Peyer's patch (tissue), 4 donors: ENCODE measurements at places on chromosomes 1 and 21. TPM values are rescaled to one million over a fixed set of nuclear protein-coding genes. Genes with fewer than 3 reads are reported as not detected.

Gene PROX1
- total RNA-seq, result 7.6 TPM

Gene DMBX1
- total RNA-seq, result not detected

Gene SNAPIN
- 15.4 TPM for total RNA-seq

Gene ATP6V1G3
- total RNA-seq, result not detected

Gene ZNF593OS
- total RNA-seq, result not detected

Gene ETNK2
- total RNA-seq, result 5.7 TPM

Gene METTL13
- total RNA-seq, result 32.2 TPM

Gene COL8A2
- 0.83 TPM for total RNA-seq

Gene TNFRSF9
- total RNA-seq, result 1.7 TPM

Gene SLFNL1
- not detected for total RNA-seq

Gene SLC25A34
- total RNA-seq, result 73.7 TPM

Gene ANGPTL3
- total RNA-seq, result not detected

GRCh38 chr1:193763266-193763665 is 576.9 kb upstream of the B3GALT2 start:
- no peak for DNase-seq
- no peak overlapping the region for H3K4me3 ChIP-seq
- no peaks in the 10 kb centered on the region for H3K36me3 ChIP-seq
- H3K27me3 ChIP-seq, result no peaks in the 10 kb centered on the region
- no peaks in the 10 kb centered on the region for H3K4me1 ChIP-seq

DNA sequence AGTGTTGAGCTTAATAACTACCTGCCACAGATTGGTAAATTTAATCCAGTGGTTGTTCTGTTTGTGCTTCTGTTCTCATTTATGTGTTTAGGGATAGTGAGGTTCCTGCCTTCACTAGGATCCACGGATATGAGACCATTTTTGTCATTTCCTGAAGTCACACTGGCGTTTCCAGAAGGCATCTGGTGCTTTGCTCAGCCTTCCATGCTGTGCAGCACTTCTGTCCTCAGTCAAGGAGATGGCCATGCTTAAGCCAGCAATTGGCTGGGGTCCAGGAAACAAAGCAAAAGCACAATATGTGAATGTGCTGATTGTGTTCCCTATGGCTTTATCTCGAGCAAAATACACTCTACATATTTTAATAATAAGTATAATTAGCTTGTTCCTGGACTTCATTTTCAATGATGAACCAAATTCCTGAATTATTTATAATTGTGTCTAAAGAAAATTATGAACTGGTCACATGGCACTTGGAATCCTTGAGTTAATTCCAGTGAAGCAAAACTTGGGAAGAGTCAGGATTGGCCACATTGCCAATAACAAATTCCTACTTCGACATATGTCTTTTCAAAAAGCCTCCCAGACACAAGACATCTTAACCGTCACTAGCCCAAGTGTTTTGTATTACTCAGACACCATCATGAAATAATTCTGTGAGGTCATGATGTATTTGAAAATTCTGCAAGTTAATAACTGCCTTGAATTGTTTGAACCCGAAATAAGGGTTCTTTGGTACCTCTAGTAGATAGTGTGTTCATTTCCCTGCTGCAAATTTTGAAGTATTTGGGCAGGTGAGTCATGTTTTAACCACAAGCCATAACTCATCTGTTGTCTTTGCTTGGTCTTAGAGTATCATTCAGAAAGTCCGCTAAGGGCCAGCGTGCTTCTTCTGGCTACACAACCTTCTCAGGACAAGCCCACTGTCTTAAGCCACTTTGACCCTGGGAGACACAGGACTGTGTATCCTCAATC is 412.4 kb downstream of the DISC1 start:
- no peaks in the 10 kb centered on the region for H3K4me1 ChIP-seq
- no peak for DNase-seq
- no peak overlapping the region for H3K4me3 ChIP-seq
- no peak overlapping the region for H3K27ac ChIP-seq
- no peaks in the 10 kb centered on the region for H3K27me3 ChIP-seq

GRCh38 chr1:16181887-16182719 is 26.2 kb upstream of the EPHA2 start:
- H3K36me3 ChIP-seq, result no peaks in the 10 kb centered on the region
- H3K27me3 ChIP-seq, result no peaks in the 10 kb centered on the region
- DNase-seq, result peak; percentile 82
- H3K27ac ChIP-seq, result peak overlapping the region; percentile 52
- no peak overlapping the region for H3K4me3 ChIP-seq

DNA sequence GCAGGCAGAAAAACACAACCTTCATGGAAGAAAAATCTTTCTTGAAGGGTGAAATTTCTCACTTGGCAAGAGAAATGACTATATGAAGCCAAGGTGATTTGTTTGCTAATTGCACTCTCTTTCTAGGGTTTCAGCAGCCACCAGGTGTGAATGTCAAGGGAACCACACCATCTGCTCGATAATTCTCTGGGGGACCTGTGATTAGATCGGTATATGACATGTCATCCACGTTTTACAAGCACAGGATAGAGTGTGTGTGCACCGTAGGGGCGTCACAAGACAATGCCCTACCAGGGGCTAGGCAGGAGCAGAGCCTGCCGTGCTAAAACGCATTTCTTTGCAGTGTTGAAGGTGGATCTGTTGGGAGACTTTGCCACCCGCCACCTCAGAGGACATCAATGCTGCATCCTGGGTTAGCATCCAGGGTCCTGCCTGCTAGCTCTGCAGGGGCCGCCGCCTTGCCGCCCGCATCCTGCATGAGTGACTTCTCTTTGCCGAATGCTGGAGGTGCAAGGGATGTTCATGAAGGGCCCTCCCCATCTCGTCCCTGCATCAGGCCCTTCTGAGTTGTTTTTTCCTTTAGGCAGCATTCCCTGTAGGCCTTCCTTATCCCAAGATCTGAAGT is 37.8 kb upstream of the CCSAP start:
- no peaks in the 10 kb centered on the region for H3K27me3 ChIP-seq
- no peak overlapping the region for H3K4me3 ChIP-seq
- no peaks in the 10 kb centered on the region for H3K36me3 ChIP-seq
- DNase-seq, result no peak

DNA sequence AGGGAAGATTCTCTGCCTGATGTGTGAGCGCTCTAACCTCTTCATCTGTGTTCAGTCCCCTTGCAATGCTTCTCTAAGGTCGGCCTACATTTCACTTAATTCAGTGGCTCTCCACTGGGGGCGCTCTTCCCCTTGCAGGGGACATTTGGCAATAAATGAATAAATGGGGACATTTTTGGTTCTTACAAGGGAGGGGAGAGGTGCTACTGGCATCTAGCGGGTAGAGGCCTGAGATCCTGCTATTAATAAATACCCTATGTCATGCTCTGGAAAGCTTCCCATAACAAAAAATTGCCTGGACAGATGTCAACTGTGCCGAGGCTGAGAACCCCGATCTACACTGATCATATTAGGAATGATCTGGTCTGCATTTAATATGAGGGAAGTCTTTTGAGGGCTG is 25.9 kb upstream of the DNAJC11 start:
- no peaks in the 10 kb centered on the region for H3K4me1 ChIP-seq
- no peaks in the 10 kb centered on the region for H3K36me3 ChIP-seq
- H3K27me3 ChIP-seq, result no peaks in the 10 kb centered on the region

- no peaks in the 10 kb centered on the region for H3K36me3 ChIP-seq
- peaks cover 17% of the 10 kb centered on the region for H3K4me1 ChIP-seq
- H3K27ac ChIP-seq, result no peak overlapping the region
- no peaks in the 10 kb centered on the region for H3K27me3 ChIP-seq
Measured at GRCh38 chr1:236141447-236142252, 689 bp upstream of the GPR137B start.

DNA sequence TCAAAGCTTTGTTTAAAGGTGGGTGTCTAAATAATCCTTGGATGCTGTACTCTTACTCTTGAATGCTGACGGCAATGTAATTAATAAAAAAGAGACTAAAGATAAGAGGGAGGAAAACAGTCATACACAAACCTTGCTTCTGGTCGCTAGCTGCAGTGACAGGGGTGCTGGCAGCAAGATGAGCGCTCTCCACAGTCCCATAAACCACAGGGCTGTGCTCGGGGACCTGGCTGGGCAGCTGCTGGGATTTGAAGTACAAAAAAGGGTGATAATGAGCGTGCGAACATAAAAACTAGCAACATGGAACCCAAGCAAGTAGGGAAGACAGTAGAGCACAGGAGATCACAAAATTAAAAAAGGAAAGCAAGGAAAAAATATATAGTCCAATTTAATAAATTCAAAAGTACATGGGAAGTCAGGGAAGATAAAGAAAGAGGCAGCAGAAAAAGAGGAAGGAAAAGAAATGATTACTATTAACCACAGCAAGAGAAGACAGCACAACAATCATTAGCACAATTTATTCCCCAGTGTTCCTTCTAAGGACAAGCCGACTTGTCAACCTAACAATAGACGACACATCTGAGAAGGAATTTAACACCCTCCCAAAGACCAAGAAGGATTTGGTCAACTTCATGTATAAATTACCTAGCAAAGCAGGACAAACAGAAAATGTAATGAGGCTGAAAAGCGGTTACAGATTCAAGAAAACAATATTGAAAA is 162.9 kb upstream of the HP1BP3 start:
- H3K36me3 ChIP-seq, result no peaks in the 10 kb centered on the region
- no peaks in the 10 kb centered on the region for H3K27me3 ChIP-seq
- no peak overlapping the region for H3K27ac ChIP-seq

DNA sequence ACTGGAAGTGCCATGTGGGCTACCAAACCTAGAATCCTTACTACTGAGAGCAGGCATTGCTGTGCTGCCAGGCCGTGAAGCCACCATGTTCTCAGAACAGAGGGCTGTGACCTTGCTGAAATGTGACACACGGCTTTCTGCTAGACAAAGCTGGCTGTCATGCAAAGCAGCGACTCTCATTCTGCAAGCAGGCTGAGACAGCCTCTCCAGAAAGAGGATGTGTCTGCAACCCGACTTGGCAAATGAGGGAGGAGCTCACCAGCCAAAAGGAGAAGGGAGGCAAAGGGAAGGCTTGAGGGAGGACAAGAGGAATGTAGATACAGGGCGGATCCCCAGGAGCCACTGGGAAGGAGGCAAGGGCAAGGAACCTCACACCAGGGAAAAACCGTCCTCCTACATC is 85.7 kb upstream of the KRTAP19-8 start:
- no peak overlapping the region for H3K4me3 ChIP-seq
- H3K27me3 ChIP-seq, result no peaks in the 10 kb centered on the region
- no peak overlapping the region for H3K27ac ChIP-seq
- no peaks in the 10 kb centered on the region for H3K36me3 ChIP-seq

DNA sequence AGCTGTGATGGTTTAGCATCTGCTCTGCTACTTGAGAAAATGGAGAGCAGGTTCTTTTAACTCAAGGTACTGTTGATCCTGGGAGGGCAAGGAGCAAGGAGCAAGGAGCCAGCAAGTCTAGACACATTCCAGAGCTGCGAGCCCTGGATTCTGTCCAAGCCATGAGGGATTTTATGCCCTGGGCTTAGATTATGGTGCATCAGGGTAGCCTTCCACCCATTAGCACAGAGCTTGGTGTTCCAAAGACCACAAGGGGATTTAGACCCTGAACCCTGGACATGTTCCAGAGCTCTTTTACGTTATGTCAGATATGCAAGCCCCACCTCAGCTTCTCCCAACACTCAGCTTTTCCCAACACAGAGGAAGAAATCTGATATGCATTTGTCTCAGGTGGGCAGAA is 2.0 kb upstream of the OR14I1 start:
- peak; percentile 64 for DNase-seq
- H3K4me1 ChIP-seq, result no peaks in the 10 kb centered on the region
- H3K27ac ChIP-seq, result peak overlapping the region; percentile 2

DNA sequence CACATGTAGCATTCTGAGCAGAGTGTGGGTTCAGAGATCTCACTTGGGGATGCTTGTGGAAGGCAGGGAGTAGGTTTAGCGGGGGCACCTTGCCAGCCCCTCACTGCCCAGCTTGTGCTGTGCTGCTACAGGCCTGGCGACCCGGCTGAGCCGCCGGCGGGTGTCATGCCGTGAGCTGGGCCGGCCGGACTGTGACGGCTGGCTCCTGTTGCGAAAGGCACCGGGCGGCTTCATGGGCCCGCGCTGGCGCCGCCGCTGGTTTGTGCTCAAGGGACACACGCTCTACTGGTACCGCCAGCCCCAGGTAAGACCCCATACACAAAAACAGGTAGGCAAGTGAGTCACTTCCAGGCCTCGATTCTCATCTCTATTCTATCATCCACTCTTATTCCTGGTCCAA is 5.5 kb upstream of the CATSPER4 start:
- no peak overlapping the region for H3K27ac ChIP-seq
- no peaks in the 10 kb centered on the region for H3K27me3 ChIP-seq
- no peaks in the 10 kb centered on the region for H3K4me1 ChIP-seq

DNA sequence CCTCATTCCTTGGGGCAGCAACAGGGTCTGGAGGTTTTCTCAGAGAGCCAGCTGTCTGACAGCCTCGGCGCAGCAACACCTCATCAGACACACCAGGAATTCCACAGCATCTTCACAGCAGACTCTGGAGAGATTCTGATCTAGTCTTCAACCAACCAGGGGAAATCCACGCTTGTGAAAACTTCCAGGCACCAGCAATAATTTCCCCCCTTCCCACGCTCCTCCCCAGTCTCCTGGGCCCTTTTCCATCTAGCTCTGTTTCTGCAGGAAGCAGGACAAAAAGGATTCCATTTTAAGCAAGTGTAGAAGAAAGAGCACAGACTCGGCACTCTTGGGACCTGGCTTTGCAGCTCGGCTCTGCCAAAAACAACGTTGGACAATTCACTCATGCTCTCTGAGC is 44.3 kb upstream of the CAPZB start:
- H3K27me3 ChIP-seq, result no peaks in the 10 kb centered on the region
- H3K4me1 ChIP-seq, result no peaks in the 10 kb centered on the region
- no peak overlapping the region for H3K27ac ChIP-seq
- no peaks in the 10 kb centered on the region for H3K36me3 ChIP-seq

DNA sequence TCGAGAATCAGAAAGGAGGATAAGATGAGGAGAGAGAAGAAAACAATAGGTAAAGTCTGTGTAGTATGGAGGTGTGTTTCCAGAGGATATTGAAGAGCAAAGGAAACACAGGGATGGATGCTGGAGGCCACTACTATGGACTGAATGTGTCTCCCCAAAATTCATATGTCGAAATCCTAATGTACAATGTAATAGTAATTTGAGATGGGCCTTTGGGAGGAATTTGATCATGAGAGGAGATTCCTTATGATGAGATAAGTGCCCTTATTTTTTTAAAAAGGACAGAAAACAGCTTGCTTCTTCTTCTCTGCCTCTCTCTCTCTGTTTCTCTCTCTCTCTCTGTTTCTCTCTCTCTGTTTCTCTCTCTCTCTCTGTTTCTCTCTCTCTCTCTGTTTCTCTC is 602.2 kb upstream of the ADAMTS5 start:
- no peak overlapping the region for H3K27ac ChIP-seq
- H3K27me3 ChIP-seq, result no peaks in the 10 kb centered on the region
- no peaks in the 10 kb centered on the region for H3K36me3 ChIP-seq
- H3K4me3 ChIP-seq, result no peak overlapping the region

DNA sequence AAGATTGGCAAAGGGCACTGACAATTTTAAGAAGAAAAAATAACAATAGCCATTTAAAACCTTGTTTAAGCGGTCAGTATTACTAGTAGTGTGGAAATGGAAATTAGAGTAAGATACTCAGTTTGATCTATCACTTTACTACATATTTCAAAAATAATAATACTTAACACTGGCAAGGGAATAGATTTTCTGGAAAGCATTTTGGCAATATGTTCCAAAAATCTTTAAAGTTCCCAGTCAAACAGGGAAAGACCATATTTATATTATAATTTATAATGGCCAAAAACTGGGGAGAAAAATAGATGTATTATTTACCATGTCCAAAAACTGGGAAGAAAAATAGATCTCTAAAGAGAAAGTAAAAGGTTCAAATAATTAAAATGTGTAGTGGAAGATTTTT is 28.6 kb upstream of the C1orf21 start:
- H3K4me1 ChIP-seq, result no peaks in the 10 kb centered on the region
- H3K4me3 ChIP-seq, result no peak overlapping the region
- no peak for DNase-seq
- no peaks in the 10 kb centered on the region for H3K27me3 ChIP-seq
- H3K27ac ChIP-seq, result no peak overlapping the region
